ENCODE measurements at places on chromosomes 3 and 15.

GRCh38 chr15:68599560-68600071 is 20.8 kb downstream of the CORO2B start:
- no peak for DNase-seq

GRCh38 chr15:80778964-80779657 is at the start of gene CEMIP:
Gene CEMIP (plus strand): TSS chr15:80779370. CDS start chr15:80873880, 94,510 bp downstream.
- no peak for DNase-seq

GRCh38 chr3:32373844-32374243 is 17.8 kb upstream of the CMTM7 start:
- DNase-seq: no peak

GRCh38 chr15:43518197-43518761 is 871 bp downstream of the MAP1A start:
- DNase-seq: no peak

GRCh38 chr3:122227036-122227781 is 43.7 kb downstream of the CASR start:
- DNase-seq: no peak

GRCh38 chr3:195899701-195900435 is 8.5 kb downstream of the TNK2 start:
- no peak for DNase-seq

DNA sequence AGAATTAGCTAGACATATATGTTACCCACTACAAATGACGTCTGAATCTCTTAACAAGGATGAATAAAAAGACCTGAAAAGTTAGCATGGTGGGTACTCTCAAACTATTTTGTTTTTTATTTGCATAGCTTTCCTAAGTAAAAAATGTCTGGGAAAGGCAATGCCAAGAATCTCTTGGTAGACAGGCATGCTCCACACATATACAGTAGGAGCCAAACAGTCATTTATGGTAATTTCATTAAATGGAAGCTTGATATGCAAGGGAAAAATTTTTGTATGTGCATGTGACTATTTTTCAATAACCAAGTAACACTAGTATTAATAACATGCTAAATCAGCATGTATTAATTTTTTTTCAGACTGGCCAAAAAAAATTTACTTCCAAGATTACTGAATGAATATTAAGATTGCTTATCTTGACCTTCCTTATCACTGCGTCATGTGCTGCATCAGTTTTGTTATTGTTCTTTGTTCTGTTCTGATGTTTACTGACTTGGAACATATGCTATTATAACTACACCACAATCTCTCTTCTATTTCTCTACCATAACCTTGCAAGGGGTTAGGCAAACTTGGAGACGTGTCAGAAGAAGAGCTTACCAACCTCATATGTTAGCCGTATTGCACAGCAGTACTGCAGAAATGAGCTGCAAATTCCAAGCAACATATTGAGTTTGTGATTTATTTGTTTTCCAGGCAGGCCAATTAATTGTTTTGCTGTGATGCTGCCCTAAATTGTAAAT is 255.3 kb downstream of the RBMS3 start:
- no peak for DNase-seq

- no peak for DNase-seq
These were observed 7.3 kb upstream of the CCDC13 start for GRCh38 chr3:42780398-42780797.
